ENCODE measurements at places on chromosomes 16 and 17.

DNA sequence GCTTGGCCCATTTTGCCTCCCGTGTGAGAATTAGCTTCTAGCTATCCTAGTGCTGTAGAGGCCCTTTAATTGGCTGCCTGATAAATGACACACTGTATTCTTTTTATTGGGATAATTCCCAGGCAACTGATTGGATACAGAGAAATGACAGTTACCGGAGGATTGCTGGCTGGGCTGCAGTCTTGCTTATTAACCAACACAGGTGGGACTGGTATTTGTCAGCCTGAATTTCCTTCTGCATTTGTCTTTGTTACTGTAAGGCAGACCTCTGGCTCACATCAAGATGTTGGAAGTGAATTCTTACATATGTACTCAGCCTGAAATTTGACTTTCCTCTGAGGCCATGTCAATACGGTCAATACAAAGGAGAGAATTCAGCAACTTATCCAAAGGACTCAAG is 650.8 kb upstream of the SOX9 start:
- no peak for DNase-seq

- DNase-seq, result no peak
Measured at GRCh38 chr17:30819971-30820705, 4.4 kb downstream of the CRLF3 start.

GRCh38 chr17:79369532-79369931 is 241.3 kb downstream of the RBFOX3 start:
- no peak for DNase-seq

DNA sequence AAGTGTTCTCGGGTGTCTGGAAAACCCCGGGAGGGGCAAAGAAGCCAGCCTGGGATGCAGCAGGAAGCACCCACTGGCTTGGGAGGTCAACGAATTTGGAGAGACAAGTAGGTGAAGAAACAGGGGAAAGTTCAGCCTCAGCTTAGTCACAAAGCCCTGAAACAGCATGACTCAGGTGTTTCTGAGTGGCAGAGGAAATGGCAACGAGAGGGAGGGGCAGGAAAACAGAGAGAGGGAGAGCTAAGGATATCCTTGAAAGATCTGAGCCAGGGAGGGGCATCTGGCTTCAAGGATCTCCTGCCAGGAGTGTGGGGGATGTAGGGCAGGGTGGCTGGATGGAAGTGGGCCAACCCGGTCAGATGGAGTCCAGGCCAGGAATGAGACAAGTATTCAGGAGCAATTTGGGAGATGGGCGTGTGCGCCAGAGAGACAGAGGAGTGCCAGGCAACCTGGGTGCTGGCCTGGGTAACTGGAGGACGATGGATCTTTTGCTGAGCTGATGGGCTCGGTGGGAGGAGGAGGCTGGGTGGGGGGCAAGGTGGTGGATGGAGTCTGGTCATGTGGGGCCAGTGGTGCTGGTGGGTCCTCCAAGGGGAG is 27.2 kb downstream of the ABCC3 start:
- peak; percentile 89 for DNase-seq

DNA sequence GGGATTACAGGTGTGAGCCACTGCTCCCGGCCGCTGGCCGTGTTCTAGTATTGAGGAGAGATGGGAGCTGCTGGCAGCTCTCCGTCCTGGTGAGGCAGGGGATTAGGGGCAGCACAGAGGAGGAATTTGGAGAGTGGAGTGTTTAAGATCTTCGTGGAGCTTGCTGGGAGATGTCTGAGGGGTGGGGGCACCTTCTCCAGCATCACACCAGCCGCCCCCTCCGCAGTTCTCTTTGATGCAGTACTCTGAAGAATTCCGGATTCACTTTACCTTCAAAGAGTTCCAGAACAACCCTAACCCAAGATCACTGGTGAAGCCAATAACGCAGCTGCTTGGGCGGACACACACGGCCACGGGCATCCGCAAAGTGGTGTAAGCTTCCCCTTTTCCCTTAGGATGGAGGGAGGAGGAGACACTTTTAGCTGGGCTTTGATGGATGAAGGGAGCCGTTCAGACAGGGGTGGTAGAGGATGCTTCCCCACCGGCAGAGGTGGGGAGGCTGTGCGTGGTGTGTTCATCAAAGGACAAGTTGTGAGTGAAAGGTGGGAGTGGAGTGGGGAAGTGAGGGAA is 11.9 kb downstream of the ITGAM start:
- DNase-seq, result no peak

DNA sequence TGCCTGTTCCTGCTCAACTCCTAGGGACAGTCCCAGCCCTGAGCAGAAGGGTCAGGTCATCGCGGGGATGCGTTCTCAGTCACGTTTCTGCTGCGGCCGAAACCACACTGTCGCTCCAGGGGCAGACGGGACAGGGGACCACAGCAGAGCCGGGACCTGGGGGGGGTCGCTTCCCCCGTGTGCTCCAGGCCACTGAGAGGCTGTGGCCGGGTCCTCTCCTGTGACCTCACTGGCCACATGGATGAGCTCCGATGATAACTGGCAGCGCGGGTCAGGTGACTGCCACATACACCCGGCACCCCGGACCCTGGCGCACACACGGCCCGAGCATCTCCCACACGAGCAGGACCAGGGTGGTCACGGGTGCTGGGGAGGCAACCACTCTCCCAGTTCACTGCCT is 12.8 kb downstream of the GNPTG start:
- DNase-seq, result no peak

DNA sequence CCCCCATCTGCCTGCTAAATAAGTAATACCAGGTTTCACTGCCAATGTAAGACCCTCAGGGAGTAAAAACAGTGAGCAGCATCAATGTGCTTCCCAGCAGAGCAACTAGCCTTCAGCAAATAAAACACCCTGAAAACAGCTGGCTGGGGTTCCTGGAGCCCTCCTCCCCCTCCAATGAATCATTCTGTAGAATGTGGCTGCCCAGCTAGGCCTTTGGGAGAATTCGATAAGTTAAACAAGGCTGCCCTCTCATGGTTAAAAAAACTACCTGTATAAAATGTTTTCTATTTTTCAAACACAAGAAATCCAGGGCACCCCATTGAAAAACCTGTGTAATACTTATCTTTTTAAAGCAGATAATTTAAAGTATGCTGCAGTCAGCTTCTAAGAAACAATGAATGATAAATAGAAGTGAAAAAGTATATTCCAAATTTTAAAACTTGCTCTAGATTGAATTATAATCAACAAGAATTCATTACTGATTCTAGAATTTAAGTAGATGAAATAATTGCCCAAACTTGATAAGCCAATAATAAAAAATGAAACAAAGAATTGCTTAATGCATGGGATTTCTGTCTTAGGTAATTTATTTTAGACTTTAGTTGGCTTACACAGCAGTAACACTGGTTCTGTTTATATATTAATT is 9.4 kb upstream of the TOM1L1 start:
- DNase-seq, result peak; percentile 77

- no peak for DNase-seq
Measured at GRCh38 chr17:50513495-50513894, 5.3 kb downstream of the MYCBPAP start.

GRCh38 chr17:69144331-69145255 is 2.9 kb upstream of the ABCA6 start:
- no peak for DNase-seq

GRCh38 chr17:1413281-1413791 is 13.3 kb upstream of the YWHAE start:
- DNase-seq, result no peak

DNA sequence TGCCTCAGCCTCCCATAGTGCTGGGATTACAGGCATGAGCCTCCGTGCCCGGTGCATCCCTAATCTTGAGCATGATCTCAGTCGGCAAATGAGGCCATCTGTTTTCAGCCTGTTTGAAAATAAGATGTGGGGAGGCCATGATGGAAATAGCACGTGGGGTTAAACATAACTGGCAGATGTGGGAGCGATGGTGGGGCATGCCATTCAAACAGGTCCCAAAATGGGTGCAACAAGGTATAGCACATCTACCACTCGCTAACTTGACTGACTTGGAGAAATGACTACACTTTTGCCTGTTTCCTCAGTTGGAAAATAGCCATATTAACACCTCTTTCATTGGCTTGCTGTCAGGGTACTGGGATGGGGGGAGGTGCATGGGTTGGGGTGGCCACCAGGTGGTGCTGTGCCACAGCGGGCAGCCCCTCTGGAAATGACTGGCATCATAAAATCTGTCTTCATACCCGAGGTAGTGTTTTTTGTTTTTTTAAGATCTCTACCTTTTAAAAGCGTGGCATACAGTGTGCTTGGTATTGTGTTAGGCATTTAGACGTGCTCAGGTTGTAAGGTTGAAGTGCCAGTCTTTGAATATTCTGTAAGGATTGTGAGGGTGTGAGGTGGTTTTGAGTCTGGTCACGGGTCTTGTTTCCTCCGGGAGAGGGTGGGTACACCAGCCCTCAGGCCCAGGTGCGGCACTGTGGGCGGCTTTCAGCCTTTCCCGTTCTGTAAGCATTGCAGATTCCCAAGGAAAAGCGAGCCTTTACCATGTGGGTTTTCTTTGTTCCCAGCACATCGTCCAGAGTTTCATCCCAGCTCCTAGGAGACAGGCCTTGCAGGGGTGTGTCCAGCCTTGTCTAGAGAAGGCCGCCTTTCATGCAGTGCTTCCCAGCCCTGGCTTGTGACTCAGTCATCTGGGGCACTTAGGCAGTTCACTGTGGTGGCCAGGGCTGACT is 2.9 kb upstream of the TTYH2 start:
- DNase-seq, result peak; percentile 94

All from endodermal cell (in vitro differentiated cells).